ENCODE measurements at places on chromosomes 2 and 18. TPM values are rescaled to one million over a fixed set of nuclear protein-coding genes. Genes with fewer than 3 reads are reported as not detected.

The IGFBP2 gene
- 195 TPM for total RNA-seq

DNA sequence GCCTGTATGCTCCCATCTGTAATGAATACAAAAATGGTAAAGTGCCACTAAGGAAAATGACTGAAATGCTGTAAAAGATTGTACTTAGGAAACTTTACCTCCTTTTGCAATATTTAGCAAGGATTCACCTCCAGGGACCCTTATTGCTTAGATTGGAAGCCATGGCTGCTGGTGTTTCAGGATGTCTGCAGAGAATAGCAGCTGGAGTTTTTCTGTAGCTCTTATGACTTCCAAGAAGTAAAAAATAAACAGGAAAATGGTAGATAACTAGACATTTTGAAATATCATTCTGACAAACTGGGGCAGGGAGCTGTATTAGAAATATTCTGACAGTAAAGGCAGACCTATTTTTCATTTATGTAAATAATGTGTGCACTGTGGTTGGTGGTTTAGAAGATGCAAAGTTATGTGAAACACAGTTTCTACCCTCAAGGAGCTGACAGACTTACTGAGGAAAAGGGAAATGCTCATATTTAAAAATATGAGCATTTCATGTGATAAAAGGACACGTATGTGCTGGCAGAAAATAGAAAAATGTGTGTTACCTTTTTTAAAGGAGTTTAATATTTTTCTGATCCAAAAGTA lies 224.9 kb upstream of the BOD1L2 start:
- H3K4me3 ChIP-seq, result no peak overlapping the region
- no peaks in the 10 kb centered on the region for H3K27me3 ChIP-seq
- DNase-seq, result no peak
- H3K36me3 ChIP-seq, result no peaks in the 10 kb centered on the region
- no peaks in the 10 kb centered on the region for H3K4me1 ChIP-seq

DNA sequence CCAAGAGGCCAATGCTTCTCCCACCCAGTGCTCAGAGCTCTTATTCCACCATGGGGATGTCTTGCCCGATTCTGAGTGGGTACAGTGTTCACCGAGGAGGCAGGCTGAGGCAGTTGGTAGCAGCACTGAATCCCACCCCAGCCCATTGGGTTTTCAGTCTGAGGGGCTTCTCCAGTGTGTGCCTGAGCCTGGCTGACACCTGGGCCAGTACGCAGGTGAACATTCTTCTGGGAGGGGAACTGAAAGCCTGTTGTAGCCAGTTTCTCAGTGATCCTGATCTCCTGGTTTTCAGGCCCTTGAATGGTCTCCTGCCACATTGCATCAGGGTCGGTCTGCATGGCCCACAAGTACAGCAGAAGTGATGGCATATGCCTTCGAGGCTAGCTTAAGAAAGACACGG lies 98.2 kb downstream of the TMEM17 start:
- no peaks in the 10 kb centered on the region for H3K27me3 ChIP-seq
- H3K4me1 ChIP-seq, result peaks cover 22% of the 10 kb centered on the region
- no peaks in the 10 kb centered on the region for H3K36me3 ChIP-seq

The TDRD15 gene
- not detected for total RNA-seq

- no peaks in the 10 kb centered on the region for H3K27me3 ChIP-seq
- peaks cover 19% of the 10 kb centered on the region for H3K4me1 ChIP-seq
- H3K27ac ChIP-seq, result no peak overlapping the region
Measured at GRCh38 chr2:73970850-73971471, 13.7 kb upstream of the TET3 start.

GRCh38 chr18:47995654-47996053 lies 65.2 kb upstream of the SMAD2 start:
- H3K4me1 ChIP-seq, result no peaks in the 10 kb centered on the region
- H3K4me3 ChIP-seq, result no peak overlapping the region
- no peaks in the 10 kb centered on the region for H3K27me3 ChIP-seq
- no peak overlapping the region for H3K27ac ChIP-seq

- no peaks in the 10 kb centered on the region for H3K36me3 ChIP-seq
- no peaks in the 10 kb centered on the region for H3K27me3 ChIP-seq
- no peak for DNase-seq
- H3K4me3 ChIP-seq, result no peak overlapping the region
- no peak overlapping the region for H3K27ac ChIP-seq
Measured at GRCh38 chr18:62420151-62420512, 95.0 kb downstream of the TNFRSF11A start.

DNA sequence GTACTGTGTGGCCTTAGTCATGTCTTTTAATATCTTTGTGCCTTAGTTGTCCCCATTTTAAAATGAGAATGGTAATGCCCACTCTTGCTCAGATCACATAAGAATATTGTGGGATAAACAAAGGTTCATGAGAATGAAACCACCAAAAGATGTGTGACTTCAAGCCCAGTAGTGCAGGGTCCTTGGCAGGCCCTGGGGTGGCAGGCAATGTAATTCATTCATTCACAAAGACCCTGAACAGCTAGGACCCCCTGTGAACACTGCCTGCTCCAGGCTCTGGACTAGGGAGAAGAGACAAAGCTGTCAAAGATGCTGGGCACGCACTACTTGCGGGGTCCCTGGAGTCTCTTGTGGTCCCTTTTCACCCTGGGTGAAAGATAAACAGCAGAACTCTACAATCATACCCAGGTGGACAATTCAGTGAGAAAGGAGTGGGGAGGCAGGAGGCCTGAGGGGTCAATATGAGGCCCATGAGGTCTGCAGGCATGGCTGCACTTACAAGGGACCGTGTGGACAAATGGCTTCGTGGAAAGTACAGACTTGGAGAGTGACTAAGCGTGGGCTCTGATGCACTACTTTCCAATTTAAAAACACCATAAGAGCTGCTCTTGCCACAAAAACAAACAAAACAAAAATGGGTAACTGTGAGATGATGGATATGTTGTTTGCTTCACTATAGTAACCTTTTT lies 136.1 kb downstream of the SMAD7 start:
- H3K36me3 ChIP-seq, result peaks cover 32% of the 10 kb centered on the region
- no peak for DNase-seq
- no peak overlapping the region for H3K27ac ChIP-seq
- H3K4me3 ChIP-seq, result no peak overlapping the region

GRCh38 chr18:8601277-8602032 lies 7.8 kb upstream of the RAB12 start:
- no peaks in the 10 kb centered on the region for H3K4me1 ChIP-seq
- no peaks in the 10 kb centered on the region for H3K27me3 ChIP-seq
- H3K36me3 ChIP-seq, result no peaks in the 10 kb centered on the region
- no peak for DNase-seq

DNA sequence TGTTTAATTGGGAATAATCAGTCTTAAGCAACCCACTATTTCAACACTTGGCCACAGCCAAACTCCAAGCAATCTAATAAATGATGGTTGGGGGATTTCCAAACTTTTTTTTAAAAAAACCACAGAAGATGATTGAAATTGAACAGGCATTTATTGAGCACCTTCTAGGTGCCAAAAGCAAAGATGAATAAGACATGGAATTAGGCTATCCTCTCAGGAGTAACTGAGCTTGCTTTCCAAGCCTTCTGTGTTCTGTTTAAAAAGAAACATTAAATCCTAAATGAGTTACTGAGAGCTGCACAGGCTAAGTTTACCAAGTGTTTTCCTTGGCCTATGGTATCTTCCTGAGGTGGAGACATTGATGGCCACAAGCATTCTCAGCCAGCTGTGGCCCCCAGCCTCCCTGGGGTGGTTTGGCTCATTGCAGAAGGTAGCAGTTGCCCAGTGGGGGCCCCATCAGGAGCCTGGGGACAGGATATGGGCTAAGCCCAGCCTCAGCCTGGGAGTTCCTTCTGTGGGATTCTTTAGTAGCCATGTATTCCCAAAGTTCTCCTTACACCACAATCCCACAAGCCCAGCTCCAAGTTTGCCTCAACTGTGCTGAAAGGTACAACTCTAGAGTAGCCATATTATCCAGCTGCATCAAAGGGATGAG lies 174.3 kb downstream of the C1D start:
- H3K4me3 ChIP-seq, result no peak overlapping the region
- DNase-seq, result no peak
- peaks cover 4% of the 10 kb centered on the region for H3K4me1 ChIP-seq
- H3K27me3 ChIP-seq, result no peaks in the 10 kb centered on the region

DNA sequence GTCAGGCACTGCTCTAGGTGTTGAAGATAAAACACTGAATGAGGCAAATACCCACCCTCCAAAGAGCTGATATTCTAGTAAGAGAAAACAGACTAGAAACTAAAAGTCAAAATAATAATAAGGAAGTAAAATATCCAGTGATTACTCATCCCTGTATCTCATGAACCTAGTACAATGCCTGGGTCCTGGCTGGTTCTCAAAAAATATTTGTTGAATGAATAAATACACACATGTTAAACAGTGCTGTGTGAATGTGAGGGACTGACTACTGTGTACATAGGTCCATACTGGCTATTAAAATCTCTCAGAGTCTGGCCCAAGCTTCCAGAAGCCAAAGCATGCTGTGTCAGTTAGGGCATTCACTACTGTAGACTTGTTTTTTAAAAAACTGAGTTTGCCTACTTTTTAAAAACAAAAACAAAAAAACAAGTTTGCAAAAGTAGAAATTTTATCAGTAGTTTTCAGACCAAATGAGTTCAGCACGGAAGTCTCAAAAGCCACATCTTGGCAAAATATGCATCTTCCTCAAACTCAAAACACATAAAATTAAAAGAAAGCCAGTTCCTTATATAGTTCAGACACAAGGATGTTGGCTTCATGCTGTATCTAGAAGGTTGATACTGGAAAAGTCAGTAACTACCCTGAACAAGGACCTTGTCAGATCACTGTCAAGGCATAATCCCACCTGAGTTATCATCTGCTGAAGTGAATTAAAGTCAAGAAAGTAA lies 136.2 kb downstream of the THADA start:
- no peaks in the 10 kb centered on the region for H3K27me3 ChIP-seq
- H3K4me1 ChIP-seq, result peaks cover 73% of the 10 kb centered on the region
- H3K4me3 ChIP-seq, result no peak overlapping the region
- H3K27ac ChIP-seq, result no peak overlapping the region

DNA sequence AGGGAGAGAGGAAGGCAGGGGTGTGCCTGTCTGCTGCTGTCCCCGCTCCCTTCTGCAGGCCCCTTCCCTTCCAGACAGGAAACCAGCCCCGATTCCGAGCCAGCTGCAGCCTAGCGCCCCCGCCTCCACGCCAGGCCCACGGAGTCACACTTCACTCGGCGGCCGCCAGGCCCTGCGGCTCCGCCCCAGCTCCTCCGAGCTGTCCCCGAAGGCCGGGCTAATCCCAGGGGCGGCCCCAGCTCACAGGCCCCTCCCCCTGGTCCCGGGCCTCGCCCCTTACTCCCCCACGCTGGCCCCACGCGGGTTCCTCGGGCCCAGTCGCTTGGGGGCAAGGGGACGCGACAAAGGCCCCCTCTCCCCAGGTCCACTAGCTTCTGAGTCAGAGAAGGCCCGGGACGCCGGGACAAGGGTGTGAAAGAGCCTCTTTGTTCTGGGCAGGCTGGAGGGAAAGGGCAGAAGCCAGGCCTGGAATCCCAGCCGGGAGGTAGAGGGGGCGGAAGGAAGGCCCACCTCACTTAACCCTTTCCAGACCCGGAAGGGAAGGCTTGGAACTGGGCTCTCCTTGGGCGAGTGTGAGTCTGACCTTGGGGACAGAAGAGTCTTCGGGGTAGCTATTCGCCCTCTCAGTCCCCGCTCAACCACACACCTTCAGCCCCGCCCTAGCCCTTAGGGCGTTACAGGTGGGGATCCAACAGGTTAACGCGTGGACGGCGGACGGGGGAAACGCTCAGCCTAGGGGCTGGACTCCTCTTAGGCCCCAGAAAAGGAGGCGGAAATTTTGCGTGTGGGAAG lies 1.2 kb downstream of the RTKN start:
- H3K36me3 ChIP-seq, result no peaks in the 10 kb centered on the region
- peaks cover 62% of the 10 kb centered on the region for H3K4me1 ChIP-seq
- DNase-seq, result peak; percentile 95
- peak overlapping the region; percentile 80 for H3K27ac ChIP-seq
- no peaks in the 10 kb centered on the region for H3K27me3 ChIP-seq

GRCh38 chr2:203164311-203164935 lies 74.4 kb upstream of the CYP20A1 start:
- H3K4me1 ChIP-seq, result no peaks in the 10 kb centered on the region
- no peaks in the 10 kb centered on the region for H3K27me3 ChIP-seq
- DNase-seq, result no peak
- H3K36me3 ChIP-seq, result peaks cover 37% of the 10 kb centered on the region

DNA sequence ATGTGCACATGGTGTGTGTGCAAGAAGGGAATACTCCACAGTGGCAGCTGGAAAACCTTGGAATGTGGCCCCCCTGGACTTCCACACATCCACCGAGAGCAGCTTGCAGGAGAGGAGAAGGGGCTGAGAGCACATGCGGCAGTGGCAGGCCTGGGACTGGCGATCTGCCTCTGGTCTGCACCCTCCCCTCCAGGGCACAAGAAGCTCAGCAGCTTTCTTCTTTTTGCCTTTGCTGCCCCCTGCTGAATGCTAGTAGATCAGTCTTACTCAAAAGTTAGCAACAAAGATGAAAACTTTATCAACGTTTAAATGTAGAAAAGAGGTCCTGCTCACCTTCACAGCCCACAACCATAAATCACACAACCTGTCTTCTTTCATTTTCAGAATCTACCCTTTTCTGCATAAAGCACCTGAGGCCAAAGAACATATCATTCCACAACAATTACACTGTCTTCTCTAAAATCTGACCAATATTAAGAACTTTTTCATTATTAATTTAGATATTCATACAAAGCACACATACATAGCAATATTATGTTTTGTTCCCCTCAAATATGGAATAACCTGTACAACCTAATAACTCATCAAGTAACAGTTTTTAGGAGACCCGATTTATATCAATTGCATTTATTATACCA lies 34.6 kb downstream of the TGFBRAP1 start:
- DNase-seq, result no peak
- peaks cover 88% of the 10 kb centered on the region for H3K36me3 ChIP-seq
- no peak overlapping the region for H3K27ac ChIP-seq
- H3K27me3 ChIP-seq, result no peaks in the 10 kb centered on the region
- no peaks in the 10 kb centered on the region for H3K4me1 ChIP-seq

GRCh38 chr2:66435549-66435875 lies 587 bp downstream of the MEIS1 start:
- no peak for DNase-seq
- H3K36me3 ChIP-seq, result peaks cover 14% of the 10 kb centered on the region
- H3K27ac ChIP-seq, result peak overlapping the region; percentile 94
- peaks cover 9% of the 10 kb centered on the region for H3K4me1 ChIP-seq
- peak overlapping the region; percentile 85 for H3K4me3 ChIP-seq

The RMDN2 gene
- 22.8 TPM for total RNA-seq

DNA sequence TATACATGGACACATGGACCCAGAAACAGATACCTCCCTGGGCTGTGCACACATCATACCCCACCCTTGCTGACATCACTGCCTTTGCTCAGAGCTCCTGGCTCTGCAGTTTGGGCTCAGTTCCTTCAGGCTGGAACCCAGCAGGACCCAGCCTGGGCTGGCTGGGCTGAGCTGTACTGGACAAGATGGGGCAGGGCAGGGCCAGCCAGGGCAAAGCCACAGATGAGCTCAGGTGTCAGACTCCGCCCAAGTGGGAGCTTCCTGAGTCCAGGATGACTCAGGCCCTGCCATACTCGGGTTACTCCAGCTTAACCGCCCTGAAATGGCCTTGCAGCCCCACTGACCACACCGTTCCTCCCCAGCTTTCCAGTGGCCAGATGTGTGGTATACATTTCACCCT lies 284.9 kb downstream of the OSR1 start:
- no peak overlapping the region for H3K27ac ChIP-seq
- no peak overlapping the region for H3K4me3 ChIP-seq
- H3K27me3 ChIP-seq, result no peaks in the 10 kb centered on the region
- no peaks in the 10 kb centered on the region for H3K4me1 ChIP-seq
